ENCODE measurements at places on chromosomes 12 and 14.
A peak's percentile ranks its signal among the peaks of the same experiment; 100 is the strongest.

- peak; percentile 93 for DNase-seq
These were observed 77.9 kb upstream of the PWP1 start for GRCh38 chr12:107607464-107608392.

GRCh38 chr14:75088566-75089373, 19.3 kb downstream of the ZC2HC1C start:
- peak; percentile 85 for DNase-seq

DNA sequence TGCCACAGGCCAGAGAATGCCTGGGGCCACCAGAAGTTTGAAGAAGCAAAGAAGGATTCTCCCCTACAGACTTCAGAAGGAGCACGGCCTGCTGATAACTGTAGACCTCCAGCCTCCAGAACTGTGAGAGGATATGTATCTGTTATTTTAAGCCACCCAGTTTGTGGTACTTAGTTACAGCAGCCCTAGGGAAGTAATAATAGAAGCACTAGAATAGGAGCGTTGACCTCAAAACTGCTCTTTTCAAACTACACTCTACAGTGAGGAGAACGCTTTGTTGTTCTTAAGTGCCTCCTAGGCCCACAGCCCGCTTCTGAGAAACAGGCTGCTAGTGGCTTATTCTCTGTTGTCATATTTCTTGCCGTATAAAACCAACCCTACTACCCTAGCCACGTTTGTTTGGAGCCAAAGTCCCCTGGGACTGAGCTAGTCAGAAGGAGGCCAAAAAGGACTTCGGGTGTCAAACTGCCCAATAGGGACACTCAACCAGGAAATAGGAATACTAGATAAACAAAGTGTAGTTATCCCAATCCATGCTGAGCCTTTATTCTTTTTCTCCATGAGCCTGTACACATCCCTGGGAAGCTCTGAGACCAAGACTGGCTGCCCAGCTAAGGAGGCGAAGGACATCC, 38.5 kb upstream of the FRS2 start:
- no peak for DNase-seq

DNA sequence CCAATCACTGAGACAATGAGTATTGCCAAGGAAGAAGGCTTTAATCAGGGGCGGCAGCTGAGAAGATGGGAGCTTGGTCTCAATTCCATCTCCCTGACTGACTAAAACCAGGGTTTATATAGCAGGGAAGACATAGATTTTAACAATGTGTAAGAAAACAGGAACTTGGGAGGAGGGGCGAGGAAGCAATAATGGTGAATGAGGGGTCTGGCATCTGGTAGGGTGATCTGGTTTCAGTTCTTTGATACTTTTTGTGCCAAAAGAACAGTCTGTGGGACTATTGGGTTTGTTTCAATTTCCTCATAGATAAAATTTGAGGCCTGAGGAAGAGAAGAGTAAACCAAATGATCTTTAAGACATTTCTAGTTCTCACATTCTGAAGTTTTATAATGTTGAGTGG, 49.2 kb downstream of the FUT8 start:
- DNase-seq = peak; percentile 7

GRCh38 chr12:47773858-47774580, 981 bp downstream of the SLC48A1 start:
- no peak for DNase-seq

- DNase-seq = peak; percentile 36
These were observed 30.0 kb downstream of the NUMB start for GRCh38 chr14:73428353-73428824.

DNA sequence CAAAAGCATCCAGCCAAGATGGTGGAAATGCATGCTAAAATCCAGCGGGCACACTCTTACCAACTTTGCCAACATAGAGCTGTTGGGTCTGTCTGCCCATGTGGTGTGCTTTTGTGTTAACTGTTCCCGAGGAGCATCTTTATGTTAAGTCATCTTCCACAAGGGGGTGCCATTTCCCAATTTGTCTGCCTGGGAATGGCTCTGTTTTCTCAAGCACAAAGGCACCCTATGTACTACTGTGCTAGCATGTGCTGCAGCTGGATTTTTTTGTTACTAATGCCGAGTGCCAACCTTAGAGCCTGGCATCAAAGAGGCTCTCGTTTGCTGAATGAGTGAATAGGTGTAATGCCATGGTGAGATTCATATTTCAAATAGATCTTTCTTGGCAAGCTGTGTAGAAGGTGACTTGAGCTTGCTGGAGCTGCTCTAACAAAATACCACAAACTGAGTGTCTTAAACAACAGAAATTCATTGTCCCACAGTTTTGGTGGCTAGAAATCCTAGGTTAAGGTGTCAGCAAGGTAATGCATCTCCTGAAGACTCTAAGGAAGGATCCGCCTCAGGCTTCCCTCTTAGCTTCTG, 74.3 kb downstream of the TRHDE start:
- DNase-seq = peak; percentile 92

DNA sequence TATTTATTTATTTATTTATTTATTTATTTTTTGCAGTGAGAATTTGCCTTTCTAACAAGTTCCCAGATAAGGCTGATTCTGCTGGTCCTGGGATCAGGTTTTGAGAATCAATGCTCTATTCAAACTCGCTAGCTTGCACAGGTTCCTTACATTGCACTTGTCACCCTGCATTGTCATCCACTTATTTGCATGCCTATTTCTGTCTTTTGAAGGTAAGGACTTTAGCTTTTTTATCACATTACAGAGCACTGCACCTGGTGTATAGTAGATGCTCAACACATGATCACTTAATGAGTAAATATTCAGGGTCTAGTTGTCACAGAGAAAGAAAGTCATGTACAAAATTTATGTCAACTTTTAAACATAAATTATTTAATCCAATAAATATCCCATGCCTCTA, 219.7 kb upstream of the BTG1 start:
- DNase-seq = no peak

DNA sequence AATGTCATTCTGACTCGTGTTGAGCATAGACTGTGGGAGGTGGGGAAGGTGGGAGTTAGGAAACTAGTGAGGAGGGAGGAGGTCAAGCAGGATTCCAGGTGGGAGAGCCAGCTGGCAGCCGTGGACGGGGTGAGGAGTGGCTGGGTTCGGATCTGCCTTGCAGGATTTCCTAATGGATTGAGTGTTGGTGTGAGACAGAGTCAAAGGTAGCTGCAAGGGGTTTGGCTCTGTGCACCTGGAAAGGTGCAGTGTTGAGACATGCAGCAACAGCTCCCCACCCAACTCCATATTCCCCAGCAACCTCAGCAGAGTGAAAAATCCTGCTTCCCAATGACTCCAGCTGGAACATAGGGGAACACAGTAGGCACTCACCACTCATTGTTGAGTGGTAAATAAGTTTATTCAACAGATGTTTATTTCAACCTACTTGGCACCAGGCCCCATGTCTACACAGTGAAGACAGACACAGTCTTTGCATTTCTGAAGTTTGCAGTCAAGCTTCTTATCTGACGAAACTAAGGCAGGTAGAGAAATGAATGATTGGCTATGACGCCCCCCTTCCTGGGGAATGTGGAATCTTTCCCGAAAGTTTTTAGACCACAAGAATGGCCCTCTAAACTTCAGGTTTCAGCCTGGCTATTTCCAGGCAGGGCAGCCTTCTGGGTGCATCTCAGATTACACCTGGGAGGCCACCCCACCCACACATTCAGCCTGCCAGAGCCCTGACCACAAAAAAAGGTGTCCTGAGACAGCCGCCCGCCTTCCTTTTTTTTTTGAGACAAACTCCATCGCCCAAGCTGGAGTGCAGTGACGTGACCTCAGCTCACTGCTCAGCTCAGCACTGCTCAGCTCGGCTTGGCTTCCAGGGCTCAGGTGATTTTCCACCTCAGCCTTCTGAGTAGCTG, 37.9 kb upstream of the PLEKHG6 start:
- DNase-seq = peak; percentile 49
